ENCODE measurements at places on chromosomes 6 and 20. TPM values are rescaled to one million over a fixed set of nuclear protein-coding genes. Genes with fewer than 3 reads are reported as not detected.

TEAD3 gene
- total RNA-seq, result 19.8 TPM

HLA-DRB1 gene
- total RNA-seq, result 82.5 TPM

PET117 gene
- total RNA-seq, result 37.1 TPM

PCK1 gene
- total RNA-seq, result 7.7 TPM

FNDC1 gene
- total RNA-seq, result 0.11 TPM

PTCRA gene
- not detected for total RNA-seq

FAM83B gene
- not detected for total RNA-seq

LRFN2 gene
- not detected for total RNA-seq

CST9 gene
- total RNA-seq, result not detected

DEFB132 gene
- 0.32 TPM for total RNA-seq

TMC2 gene
- not detected for total RNA-seq

CTCFL gene
- not detected for total RNA-seq

XKR7 gene
- not detected for total RNA-seq

CCN6 gene
- not detected for total RNA-seq

CBFA2T2 gene
- total RNA-seq, result 22.4 TPM

MMP24 gene
- not detected for total RNA-seq

LGSN gene
- not detected for total RNA-seq

DNA sequence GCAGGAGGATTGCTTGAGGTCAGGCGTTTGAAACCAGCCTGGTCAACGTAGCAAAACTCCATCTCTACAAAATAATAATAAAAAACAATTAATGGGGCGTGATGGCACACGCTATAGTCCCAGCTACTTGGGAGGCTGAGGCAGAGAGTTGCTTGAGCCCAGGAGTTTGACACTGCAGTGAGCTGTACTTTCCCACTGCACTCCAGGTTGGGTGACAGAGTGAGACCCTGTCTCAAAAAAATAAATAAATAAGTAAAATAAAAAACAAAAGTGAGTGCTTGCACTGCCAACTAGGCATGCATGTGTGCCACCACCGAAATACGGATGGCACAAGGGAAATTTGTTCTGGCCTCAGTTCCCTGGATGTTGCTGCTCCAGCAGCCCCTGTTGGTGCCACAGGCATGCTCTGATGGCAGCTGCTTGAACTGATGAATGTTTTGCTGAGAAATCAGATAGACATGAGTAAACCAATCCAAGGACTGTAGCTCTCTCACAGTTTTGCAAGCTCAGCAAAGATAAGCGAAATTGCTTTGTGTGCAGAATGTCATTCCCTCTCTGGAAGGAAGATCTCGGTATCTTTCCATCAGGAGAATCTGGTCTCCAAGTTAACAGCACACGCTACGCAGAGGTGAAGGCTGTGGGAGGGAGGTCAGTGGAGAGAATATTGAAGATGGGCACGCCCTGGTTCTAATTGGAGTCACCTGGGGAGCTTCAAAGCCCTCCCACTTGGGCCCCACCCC, 188.0 kb upstream of the SLC24A3 start:
- no peaks in the 10 kb centered on the region for H3K36me3 ChIP-seq
- no peak overlapping the region for H3K4me3 ChIP-seq
- peaks cover 18% of the 10 kb centered on the region for H3K4me1 ChIP-seq
- no peak for DNase-seq
- no peak overlapping the region for H3K27ac ChIP-seq

DNA sequence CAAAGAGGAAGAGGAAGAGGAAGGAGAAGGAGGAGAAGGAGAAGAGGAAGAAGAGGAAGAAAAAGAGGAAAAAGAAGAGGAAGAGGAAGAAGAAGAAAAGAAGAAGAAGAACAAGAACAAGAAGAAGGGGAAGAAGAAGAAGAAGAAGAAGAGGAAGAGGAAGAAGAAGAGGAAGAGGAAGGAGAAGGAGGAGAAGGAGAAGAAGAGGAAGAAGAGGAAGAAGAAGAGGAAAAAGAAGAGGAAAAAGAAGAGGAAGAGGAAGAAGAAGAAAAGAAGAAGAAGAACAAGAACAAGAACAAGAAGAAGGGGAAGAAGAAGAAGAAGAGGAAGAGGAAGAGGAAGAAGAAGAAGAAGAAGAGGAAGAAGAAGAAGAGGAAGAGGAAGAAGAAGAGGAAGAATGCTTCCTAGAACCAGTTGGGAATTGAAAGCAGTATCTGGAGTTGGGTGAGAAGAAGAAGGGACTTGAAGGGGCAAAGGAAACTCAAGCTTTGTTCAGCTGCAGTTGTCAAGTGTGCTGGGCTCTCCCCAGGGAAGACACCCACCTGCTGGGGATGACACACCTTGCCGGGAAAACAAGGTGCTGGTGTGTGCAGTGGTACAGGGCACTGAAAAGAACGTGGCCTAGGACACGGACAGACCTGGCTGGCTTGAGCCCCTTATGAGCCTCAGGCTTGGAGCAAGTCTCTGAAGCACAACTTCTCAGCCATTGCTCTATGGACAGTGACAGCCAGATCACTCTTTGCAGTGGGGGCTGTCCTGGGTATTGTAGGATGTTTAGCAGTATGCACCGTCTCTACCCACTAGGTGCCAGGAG, 30.1 kb upstream of the ARFGEF2 start:
- H3K4me3 ChIP-seq, result no peak overlapping the region
- no peaks in the 10 kb centered on the region for H3K4me1 ChIP-seq
- no peak for DNase-seq
- no peaks in the 10 kb centered on the region for H3K27me3 ChIP-seq
- H3K36me3 ChIP-seq, result no peaks in the 10 kb centered on the region

- H3K27me3 ChIP-seq, result no peaks in the 10 kb centered on the region
- no peak overlapping the region for H3K4me3 ChIP-seq
- no peak overlapping the region for H3K27ac ChIP-seq
- no peaks in the 10 kb centered on the region for H3K4me1 ChIP-seq
- no peak for DNase-seq
Measured at GRCh38 chr6:99282479-99283062, 66.9 kb downstream of the FAXC start.

GRCh38 chr20:11296951-11297350, 620.7 kb upstream of the BTBD3 start:
- H3K4me3 ChIP-seq, result no peak overlapping the region
- no peaks in the 10 kb centered on the region for H3K4me1 ChIP-seq
- H3K27me3 ChIP-seq, result no peaks in the 10 kb centered on the region
- no peak overlapping the region for H3K27ac ChIP-seq
- DNase-seq, result no peak

GRCh38 chr6:151677404-151677803, 130.1 kb upstream of the ESR1 start:
- no peak overlapping the region for H3K27ac ChIP-seq

GRCh38 chr20:61849822-61850221, 215.9 kb downstream of the TAF4 start:
- no peak overlapping the region for H3K27ac ChIP-seq
- no peak overlapping the region for H3K4me3 ChIP-seq
- no peaks in the 10 kb centered on the region for H3K27me3 ChIP-seq
- no peaks in the 10 kb centered on the region for H3K36me3 ChIP-seq

DNA sequence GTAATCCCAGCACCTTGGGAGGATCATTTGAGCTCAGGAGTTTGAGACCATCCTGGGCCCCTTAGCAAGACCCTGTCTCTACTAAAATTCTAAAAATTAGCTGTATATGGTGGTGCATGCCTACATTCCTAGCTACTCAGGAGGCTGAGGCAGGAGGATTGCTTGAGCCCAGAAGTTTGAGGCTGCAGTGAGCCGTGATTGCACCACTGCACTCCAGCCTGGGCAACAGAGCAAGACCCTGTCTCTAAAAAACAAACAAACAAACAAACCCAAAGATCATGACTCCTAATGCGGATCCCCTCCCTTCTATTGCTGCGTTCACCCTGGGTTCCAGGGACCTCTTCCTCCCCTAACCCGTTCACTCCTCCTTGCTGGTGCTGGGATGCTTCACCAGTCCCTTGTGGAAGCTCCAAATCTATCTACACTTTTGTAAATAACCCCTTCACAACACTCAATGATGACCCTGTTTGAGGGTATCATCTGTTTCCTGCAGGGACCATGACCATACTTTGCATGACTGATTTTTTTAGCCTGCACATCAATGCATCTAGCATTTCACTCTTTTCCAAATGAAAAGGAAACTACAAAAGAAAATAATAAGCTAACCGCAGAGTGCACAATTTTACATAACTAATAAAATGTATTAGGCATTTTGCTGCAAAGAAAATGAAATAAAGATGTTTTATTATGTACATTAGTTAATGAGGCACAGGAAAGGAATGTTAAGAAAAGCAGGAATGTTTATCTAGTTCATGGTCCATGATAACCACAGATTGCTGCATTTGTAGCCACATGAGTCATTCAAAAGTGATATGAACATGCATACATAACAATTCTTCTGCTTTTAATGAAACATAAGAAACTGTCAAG, 30.5 kb upstream of the IPCEF1 start:
- no peak for DNase-seq
- H3K4me3 ChIP-seq, result no peak overlapping the region
- H3K27me3 ChIP-seq, result no peaks in the 10 kb centered on the region
- H3K36me3 ChIP-seq, result no peaks in the 10 kb centered on the region

DNA sequence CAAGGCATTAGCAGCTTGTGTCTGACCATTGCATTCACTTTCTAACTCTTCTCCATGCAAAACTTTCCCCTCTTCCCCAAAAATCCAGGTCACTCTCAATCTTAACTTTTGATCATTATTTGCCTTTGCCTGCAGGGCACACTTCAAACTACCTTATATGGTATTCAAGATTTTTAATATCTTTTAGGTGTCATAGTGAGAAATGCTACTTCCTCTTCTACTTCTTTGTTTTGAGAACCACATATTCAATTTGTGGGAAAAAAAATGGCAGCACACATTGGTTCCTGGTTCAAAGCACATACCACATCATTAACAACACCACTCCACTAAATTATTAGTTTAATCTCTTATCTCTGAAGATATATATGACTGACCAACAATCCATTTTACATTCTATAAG, 1267.0 kb upstream of the CITED2 start:
- no peaks in the 10 kb centered on the region for H3K4me1 ChIP-seq
- no peak for DNase-seq
- no peak overlapping the region for H3K27ac ChIP-seq
- no peaks in the 10 kb centered on the region for H3K36me3 ChIP-seq
- H3K27me3 ChIP-seq, result no peaks in the 10 kb centered on the region

- no peaks in the 10 kb centered on the region for H3K27me3 ChIP-seq
- no peak for DNase-seq
- H3K27ac ChIP-seq, result no peak overlapping the region
- H3K36me3 ChIP-seq, result no peaks in the 10 kb centered on the region
- no peak overlapping the region for H3K4me3 ChIP-seq
Measured at GRCh38 chr20:815914-816606, 17.5 kb upstream of the FAM110A start.

DNA sequence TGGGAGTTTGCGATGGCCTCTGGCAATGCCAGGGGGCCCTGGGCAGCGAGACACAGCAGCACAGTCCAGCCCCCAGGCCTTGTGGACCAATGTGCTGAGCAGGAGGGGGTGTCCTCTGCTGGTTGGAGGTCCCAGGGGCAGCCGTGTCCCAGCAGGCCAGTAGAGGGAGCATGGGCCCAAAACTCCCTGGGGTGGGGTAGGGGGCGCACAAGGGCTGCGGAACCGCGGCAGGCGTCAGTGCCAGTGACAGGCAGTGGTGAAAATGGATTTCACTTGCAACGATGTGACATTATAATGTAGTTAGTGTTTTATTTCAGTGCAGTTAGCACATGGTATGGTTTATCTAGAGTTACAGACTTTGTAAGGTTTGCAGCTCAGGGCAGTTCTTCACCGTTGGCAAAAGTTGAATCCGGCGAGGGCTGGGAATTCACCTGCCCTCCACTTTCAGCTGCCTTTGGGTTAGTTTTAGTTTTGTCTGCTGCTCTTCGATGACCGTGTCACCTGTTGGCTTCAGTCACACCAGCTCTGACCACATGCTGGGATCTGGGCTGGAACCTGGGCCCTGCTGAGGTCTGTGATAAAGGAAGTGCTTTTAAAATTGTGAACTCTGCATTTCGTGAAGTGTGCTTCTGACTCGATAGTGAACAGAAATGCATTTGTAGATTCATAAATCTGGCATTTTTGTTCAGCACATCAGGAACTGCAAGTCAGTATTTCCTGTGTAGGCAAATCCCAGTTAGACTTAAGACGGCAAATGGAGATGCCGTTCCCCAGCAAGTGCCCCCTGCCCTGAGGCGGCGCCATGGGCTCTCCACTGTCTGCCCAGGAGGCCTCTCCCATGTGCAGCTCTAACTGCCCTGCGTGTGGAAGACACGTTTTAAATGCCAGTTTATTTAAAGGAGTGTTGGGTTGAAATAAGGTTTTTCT, 46.8 kb downstream of the PYGB start:
- peaks cover 27% of the 10 kb centered on the region for H3K4me1 ChIP-seq
- H3K27ac ChIP-seq, result peak overlapping the region; percentile 61
- H3K4me3 ChIP-seq, result no peak overlapping the region
- peaks cover 69% of the 10 kb centered on the region for H3K36me3 ChIP-seq

- H3K27ac ChIP-seq, result peak overlapping the region; percentile 97
- DNase-seq, result peak; percentile 85
- H3K36me3 ChIP-seq, result no peaks in the 10 kb centered on the region
- no peak overlapping the region for H3K4me3 ChIP-seq
- no peaks in the 10 kb centered on the region for H3K27me3 ChIP-seq
Measured at GRCh38 chr6:46217671-46218131, 46.9 kb upstream of the ENPP5 start.

DNA sequence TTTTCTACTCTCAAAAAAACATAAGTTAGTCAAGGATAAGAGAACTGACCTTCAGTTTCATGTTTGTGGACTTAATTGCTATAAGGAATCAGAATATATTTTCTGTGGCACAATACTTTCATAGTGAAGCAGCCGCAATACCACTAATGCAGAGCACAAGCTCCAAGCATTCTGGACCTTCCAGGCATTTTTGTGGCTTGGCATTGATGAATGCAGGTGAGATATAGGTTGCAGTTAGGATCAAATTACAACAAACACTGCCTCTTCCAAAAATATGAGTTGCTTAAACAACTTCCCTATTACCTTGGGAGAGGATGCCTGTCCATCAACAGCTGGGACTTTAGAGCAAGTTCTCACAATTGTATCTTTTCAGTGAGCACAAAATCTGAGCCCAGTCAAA, 162.8 kb upstream of the RSPO3 start:
- H3K36me3 ChIP-seq, result no peaks in the 10 kb centered on the region
- H3K4me1 ChIP-seq, result no peaks in the 10 kb centered on the region
- DNase-seq, result no peak
- H3K4me3 ChIP-seq, result no peak overlapping the region
- no peaks in the 10 kb centered on the region for H3K27me3 ChIP-seq
